ENCODE measurements at places on chromosomes 5 and 9. TPM values are rescaled to one million over a fixed set of nuclear protein-coding genes. Genes with fewer than 3 reads are reported as not detected.

DNA sequence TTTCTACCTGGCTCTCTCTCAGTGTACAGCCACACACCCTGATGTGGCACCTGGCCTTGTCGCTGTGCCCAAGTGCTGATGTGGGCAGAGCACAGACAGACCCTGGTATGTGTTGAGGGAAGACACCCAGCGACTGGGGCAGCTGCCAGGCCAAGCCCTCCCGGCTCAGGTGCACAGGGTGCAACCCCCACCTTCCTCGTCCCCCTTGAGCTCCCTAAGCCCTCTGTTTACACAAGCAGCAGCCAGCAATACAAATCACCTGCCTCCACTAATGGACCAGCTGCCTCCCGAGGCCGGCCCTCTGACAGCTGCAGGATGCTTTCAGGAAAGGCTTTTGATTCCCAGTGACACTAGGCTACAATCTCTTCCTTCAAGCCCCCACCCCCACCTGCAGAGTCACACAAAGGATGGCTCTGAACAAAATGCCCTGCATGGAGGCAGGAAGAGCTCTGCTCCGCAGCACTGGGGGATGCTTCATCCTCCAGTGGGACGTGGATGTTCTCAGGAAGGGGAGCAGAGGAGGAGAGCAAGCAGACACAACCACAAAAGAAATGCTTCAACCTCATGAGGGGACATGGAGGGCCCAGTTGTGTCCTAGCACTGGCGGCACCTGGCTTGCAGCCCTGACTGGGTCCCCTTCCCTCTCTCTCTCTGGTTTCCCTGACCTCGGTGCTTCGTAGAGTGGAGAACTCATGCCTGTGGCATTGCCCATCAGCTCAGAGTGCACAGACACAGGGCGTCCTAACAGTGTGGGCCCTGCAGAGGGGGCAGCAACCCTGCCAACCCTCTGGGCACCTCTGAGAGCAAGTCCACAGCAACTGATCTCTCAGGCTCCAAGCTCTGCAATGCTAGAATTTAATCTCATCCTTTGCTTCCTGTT, 140.8 kb downstream of the BARX1 start:
- DNase-seq: no peak

PDZD2 gene
- 0.10 TPM for total RNA-seq

DNA sequence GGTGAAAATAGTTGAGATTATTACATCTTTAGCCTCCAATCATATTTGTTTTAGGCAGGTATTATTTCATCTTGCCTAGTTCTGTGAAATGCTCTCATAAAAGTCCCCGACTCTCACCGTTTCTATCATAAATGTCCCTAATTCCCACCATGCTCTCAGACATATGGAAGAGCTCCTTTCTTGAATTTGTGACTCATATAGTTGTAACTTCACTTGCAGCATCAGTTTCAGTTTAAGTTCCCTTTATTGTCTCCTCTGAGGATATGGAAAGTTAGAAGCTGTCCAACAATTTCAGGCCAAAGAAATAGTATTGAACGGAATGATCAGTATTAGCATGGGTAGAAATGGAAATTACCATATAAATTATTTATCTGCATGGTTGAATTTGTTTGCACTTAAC, 187.5 kb upstream of the NR4A3 start:
- no peak for DNase-seq

GRCh38 chr9:117744856-117745389, 40.7 kb downstream of the TLR4 start:
- no peak for DNase-seq

DNA sequence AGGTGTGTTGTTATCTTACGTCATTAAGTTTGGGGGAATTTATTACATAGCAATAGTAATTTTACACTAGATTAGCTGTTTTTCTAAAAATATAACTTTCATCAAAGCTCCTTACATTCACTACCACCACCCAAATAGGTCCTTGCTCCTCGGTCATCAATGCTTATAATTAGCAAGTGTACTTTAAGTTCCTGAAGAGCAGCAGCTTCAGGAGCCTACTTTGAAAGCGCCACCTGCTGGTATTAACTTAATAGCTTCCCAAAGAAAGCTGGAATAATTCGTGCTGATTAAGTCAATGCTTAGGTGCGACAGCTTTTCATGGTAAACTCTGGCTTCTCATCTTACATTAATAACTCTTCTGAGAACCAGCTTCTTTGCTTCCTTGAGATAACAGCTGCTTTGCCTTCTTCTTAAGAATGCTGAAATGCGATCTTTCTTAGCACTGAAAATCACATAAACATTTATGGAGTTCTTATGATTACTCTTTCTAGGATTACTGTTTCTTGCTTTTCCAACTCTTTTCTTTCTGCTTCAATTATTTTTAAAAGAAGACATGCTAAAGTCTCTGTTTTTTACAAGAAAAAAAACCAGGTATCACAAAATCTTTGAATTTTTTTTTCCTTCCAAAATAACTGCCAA, 10.0 kb upstream of the C5 start:
- DNase-seq: peak; percentile 33

DNA sequence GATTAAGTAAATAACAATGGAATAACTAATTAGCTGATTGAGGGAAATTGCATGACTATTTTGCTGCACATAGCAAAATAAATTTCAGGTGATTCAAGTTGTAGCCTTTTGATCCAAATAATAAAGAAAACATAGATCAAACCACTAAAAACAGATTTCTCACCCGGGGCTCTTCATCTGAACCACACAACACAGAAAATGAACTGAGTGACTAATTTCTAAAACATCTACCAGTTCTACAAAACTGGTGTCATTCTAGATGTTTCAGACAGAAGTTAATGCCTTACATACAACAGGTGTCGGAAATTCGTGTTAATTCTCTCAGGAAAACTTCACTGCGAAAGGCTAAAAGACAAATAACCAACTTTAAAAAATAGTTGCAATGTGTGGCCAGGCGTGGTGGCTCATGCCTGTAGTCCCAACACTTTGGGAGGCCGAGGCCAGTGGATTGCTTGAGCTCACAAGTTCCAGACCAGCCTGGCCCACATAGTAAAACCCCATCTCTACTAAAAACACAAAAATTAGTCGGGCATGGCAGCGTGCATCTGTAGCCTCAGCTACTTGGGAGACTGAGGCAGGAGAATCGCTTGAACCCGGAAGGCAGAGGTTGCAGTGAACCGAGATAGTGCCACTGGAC, 6.9 kb downstream of the PROP1 start:
- no peak for DNase-seq

DNA sequence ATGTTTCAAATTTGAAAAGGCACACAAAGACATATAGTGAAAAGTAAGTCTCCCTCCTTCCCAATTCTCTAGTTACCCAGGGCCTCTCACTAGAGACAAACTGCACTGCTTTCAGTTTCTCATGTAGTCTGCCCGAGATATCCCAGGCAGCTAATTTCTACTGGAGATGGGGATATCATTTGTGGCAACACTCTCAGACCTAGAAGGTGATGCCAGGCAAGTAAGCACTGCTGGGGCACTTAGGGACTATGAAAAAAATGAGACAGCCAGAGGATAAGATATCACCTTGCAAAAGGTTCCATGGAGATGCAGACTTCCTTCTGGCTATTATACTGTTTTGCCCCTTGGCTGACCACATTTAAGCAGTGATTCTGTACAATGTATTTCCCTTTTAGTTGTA, 12.6 kb downstream of the SIL1 start:
- DNase-seq: no peak

GRCh38 chr5:115415143-115415491, 118.7 kb upstream of the CCDC112 start:
- peak; percentile 47 for DNase-seq

DNA sequence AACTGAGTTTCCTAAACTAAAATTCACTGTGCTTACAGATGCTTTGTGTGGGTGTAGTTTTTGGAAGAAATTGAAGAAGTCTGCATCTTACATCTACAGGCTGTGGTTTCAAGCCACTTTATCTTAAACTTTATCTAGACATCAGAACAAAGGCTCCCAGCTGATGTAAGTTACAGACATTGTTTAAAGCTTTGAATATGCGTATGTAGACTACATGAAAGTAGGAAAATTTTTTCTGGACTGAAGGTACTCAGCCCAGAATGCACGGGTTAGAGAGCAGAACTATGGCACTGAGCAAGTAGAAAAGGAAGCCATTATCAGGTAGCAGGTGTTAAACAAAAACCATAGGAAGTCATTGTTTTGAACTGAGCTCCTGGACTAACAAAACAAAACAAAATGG, 185.4 kb downstream of the TTC39B start:
- DNase-seq: no peak

CCDC152 gene
- total RNA-seq: not detected

SH3PXD2B gene
- total RNA-seq: 39.7 TPM

DNA sequence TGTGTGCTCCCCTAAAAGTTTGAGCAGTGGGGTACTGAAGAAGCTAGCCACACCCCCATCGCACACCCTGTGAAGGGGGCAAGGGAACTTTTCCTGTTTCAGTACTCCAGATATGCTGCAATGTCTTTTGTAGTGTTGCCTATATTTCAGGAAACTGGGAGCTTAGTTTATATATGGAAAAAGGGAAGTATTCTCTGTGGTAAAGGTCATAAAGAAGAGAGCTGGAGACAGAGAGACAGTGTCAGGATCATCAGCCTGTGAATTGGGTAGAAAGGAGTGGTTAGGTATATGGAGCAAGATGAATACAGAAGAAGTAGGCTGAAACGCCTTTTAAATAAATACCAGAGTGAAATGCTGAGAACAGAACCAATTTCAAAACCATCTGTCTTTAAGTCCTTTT, 82.2 kb upstream of the C9orf72 start:
- no peak for DNase-seq

AGXT2 gene
- total RNA-seq: not detected

PDCD1LG2 gene
- not detected for total RNA-seq

DNA sequence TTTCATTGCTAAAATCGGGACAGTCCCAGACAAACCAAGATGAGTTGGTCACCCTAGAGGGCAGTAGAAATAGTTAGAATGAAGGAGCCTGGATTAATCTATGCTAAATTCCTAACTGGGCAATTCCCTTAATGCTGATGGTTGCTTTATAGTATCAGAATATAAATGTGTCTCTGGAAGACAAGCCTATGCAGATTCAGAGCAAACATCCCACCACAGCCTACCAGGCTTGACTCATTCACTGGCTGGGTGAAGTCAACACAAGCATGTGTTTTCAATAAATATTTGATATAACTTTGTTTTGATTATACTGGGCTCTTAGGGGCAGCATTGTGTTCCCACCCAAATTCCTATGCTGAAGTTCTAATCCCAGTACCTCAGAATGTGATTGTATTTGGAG, 79.3 kb downstream of the RMI1 start:
- no peak for DNase-seq

DNA sequence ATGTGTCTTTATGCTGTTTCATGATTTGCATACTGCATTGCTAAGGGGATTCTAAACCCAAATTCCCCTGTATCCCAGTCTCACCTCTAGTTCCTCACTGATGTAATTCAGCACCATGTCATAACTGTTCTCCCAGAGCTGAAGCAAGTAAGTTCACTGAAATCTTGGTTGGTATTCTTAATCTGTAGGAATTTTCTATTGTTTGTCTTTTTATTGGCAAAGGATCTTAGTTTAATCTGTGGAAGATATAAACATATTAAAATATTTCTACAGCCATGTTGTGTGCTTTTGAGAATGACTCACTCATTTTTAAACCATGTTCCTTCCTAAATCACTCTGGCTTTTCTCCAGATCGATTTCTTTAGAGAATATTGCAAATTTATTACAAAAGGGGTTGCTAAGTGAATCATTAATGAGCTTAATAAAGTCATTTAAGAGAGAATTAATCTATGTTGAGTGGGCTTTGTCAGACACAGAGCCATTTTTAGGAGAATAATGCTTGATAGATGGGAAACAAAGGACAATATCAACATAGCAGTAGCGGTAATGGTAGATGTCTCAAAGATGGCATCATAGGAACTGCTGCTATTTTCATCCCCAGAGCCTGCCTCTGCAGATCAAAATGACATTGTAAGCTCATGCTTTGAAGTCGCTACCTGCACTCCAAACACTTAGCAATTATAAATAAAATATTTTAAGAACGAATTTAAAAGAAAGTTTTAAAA, 110.0 kb downstream of the ENC1 start:
- DNase-seq: no peak

- no peak for DNase-seq
Observed at GRCh38 chr5:103801681-103802080, 239.1 kb upstream of the NUDT12 start.

- no peak for DNase-seq
Observed at GRCh38 chr5:148474025-148474511, 90.3 kb downstream of the FBXO38 start.

- DNase-seq: no peak
Observed at GRCh38 chr5:15142458-15142857, 270.9 kb upstream of the ANKH start.

CAVIN4 gene
- 0.82 TPM for total RNA-seq

DNA sequence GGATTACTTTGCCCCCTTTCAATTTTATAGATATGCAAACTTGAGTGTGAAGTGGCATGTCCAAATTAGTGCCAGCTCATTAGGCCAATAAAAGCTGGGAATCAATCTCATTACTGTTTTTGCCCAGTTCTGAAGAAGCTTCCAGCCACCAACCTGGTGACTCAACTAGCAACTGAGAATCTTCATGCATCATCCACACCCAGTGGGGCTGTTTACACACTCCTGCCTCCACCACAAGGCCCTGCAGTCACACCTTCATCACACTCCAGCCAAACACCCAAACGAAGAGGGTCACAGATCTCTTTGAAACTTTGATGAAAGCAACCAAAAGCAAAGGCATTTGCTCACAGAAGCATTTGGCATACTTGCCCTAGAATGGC, 41.3 kb upstream of the S1PR3 start:
- no peak for DNase-seq

- DNase-seq: no peak
Observed at GRCh38 chr5:72501488-72501887, 5.7 kb downstream of the ZNF366 start.

DNA sequence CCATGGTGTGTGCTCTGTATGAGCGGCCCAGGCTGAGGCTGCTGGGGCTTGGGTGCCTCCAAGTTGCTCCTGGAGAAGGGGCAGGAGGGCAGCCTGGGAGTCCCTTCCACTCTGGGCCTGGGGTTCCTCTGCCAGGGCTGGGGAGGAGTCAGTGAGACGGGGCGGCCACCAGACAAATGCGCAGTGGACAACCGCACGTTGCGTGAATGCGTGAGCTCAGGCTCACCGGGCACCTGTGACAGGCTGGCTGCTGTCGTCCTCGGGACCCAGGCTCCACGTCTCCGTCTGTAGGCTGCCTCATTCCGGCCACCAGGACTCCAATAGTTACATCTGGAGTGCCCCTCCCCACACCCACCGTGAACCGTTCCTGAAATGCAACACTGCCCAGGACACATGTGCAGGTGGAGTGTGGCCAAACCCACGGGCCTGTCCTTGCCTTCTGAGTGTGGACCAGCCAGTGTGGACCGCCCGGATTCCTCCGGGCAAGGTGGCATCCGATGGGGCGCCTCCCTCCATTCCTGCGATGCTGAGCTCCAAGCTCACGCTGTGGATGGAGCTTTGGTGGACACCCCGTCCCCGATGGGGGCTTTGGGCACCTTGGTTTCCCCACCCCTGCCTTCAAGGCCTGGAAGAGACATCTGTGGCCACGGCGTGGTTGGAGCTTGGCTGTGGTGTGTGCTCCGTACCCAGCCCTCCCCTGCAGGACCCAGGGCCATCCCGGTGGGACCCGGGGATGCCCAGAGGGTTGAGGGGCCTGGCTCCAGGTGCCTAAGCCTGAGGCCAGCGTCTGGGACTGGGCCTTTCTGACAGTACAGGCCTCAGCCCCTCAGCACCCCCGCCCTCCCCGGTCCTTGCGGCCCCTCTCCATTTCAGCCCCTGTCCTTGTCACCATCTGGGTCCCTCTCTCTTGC, 34.0 kb upstream of the RXRA start:
- DNase-seq: no peak

Data from Panc1 (cell line).